ENCODE measurements at places on chromosomes 4 and X. TPM values are rescaled to one million over a fixed set of nuclear protein-coding genes. Genes with fewer than 3 reads are reported as not detected.

The RAB40AL gene
- 0.73 TPM for total RNA-seq

The FSTL5 gene
- not detected for total RNA-seq

The TEX11 gene
- not detected for total RNA-seq

The PCDH19 gene
- total RNA-seq: not detected

The PGAM4 gene
- not detected for total RNA-seq

The DDX53 gene
- total RNA-seq: not detected

The MAP7D2 gene
- 0.32 TPM for total RNA-seq

The ARHGAP36 gene
- not detected for total RNA-seq

The PLS3 gene
- not detected for total RNA-seq

Data from activated B cell treated with CpG ODN at 0.5 μM for 24 hours (primary cell).